ENCODE measurements at places on chromosomes 2 and 18. TPM values are rescaled to one million over a fixed set of nuclear protein-coding genes. Genes with fewer than 3 reads are reported as not detected.

CIDEA gene
- total RNA-seq = 5.1 TPM

PPP1R1C gene
- total RNA-seq = not detected

DNA sequence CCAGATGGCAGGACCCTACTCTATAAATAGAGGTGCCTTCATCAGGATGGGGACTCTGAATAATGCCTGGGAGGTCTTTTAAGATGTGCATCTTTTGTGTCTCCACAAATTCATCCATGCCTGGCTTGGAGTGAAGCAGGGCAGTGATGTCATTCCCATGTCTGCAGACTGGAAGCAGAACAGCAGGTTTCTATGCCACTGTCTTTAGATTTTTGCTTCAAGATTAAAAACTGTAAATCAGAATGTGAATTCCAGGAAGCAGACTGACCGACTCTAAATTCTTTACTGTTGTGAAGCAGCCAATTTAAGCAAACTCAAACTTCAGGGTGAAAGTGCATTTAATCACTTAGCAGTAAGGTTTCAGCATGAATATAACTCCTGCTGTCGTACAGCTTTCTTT lies 159.3 kb downstream of the SCG2 start:
- no peak for ATAC-seq

DNA sequence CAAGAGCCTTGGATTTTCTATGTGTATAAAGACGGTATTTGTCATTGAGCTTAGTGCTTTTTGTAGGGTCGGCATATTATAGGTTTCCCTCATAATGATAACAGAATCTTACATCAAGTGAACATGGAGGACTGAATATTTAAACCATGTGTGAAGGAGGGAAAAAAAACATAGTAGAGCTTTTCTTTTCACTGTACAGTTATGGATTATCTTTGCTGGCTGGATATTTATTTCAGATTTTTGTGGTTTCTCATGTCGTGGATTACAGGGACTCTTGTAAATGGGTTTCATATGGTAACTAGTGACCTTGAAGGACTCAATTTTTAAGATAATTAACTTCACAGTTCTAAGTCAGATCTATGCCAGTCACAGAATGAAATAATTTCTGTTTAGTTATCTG lies 330.2 kb upstream of the NRP2 start:
- no peak for ATAC-seq

- ATAC-seq = peak; percentile 53
Observed at GRCh38 chr2:28137221-28137620, 246.7 kb downstream of the BABAM2 start.

REG1B gene
- total RNA-seq = not detected

- ATAC-seq = no peak
Observed at GRCh38 chr2:223740679-223741078, 96.7 kb downstream of the AP1S3 start.

DNA sequence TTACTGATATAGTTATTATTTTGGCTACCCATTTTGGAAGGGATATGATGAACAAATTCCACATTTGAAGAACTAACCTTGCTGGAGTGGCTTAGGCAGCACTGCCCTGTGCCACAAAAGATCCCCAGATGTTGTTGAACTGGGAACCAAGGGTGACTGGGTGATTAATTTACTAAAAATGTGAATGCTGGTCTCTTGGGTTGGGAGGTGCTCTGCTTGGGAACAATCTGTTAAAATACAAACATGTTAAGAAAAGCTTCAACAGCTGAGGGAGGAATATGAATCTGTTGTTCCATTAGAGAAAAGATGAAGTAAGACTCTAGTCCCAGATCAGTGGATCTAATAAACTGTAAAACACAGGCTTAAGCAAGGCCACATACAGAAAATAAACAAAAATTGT lies 1860.1 kb downstream of the SUCLG1 start:
- ATAC-seq = no peak

TMEM150A gene
- total RNA-seq = 26.9 TPM

DNA sequence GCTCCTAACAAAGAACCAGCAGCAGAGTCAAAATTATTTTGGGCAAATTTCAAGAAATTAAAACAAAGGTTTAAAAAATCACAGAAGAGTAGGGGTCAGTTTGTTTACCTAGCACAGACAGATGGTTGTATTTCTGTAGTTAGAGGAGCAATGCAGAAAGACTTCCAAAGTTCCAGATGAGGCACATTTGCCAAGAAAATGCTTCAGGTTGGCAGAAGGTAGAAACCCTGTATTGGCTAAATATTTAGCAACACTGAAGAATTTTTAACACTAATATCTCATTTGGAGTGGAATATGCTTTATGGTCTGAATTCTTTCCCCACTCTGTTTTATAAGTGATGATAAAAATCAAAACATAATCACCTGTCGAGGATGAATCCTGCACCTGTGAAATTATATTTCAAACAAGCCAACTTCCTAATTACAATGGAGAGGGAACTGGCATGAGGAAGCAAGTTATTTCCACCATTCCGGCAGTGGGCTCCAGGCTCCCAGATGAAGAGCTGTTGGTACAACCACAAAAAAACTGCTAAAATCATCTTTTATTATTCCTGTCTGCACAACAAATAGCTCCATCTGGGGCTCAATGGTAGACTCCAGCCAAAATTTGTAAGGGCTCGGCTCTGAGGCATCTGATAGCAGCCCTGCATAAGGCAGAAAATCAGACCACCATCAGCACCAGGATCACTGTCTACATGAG lies 286.5 kb upstream of the REV1 start:
- ATAC-seq = no peak

DNA sequence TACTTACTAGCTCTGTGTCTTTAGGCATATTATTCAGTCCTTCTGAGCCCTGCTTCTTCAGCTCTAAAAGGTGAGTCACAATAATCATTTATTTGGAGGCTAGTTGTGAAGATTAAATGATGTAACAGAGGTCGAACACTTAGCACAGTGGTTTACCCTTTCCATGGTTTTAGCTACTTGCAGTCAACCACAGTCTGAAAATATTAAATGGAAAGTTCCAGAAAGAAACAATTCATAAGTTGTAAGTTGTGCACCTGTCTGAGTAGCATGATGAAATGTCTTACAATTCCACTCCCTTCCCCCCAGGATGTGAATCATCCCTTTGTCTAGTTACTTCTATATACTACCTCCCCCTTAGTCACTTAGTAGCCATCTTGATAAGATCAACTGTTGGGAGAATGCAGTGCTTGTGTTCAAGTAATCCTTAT lies 217.6 kb upstream of the THUMPD2 start:
- ATAC-seq = no peak

GRCh38 chr2:29106256-29106655 lies 9.0 kb upstream of the CLIP4 start:
- ATAC-seq = no peak

- no peak for ATAC-seq
Observed at GRCh38 chr2:229601396-229601795, 113.0 kb downstream of the DNER start.

DNA sequence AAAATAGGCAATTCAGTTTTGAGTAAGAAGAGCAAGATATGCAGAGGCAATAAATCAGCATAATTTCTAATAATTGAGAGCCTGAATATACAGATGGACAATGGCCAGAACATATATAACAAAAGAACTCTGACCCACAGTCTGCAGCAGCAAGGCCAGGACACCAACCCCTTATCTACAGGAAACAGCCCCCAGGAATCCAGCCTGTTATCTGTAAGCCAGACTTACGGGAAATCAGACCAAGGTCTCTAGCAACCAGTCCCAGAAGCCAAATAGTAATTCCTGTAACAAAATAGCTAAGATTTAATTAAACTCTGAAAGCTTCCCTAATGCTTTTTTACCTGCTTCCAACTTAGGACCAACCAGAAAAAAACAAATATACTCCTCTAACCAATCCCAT lies 434.5 kb upstream of the GYPC start:
- no peak for ATAC-seq

DNA sequence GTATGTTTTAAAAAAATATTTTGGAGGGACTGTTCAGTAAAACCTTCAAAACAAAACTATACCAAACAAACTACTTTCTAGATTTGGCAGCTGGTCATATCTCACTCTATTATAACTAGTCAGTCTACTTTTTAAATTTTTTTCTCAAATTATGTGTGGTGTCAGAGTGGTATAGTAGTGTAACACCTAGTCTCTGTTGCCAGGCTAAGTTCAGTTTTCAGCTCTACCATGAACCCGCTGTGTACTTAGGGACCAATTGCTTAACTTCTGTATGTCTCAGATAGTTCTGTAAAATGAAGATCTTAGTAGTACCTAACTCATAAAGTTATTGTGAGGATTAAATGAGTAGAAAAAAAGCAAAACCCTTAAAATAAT lies 54.3 kb downstream of the GPD2 start:
- ATAC-seq = no peak

- no peak for ATAC-seq
Observed at GRCh38 chr2:217834744-217835513, 167.9 kb downstream of the TNS1 start.

DNA sequence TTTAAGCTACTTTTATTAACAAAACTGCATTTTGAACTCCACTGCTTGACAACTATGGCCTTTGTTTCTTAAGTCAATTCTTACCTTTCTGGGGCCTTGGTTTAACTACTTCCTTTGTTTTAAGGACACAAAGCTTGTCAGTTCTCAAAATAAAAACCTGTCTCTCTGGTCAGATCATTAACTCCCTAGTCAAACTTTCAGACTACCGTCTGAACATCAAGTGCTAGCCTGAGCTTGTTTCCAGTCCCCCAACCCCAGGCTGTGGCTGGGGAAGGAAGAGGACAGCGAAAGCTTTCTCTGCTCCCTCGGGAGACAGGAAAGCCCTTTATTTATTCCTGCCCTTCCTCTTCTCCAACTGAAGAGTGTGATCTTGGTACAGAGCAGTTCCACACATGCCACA lies 1.7 kb downstream of the SH3YL1 start:
- ATAC-seq = no peak

DNA sequence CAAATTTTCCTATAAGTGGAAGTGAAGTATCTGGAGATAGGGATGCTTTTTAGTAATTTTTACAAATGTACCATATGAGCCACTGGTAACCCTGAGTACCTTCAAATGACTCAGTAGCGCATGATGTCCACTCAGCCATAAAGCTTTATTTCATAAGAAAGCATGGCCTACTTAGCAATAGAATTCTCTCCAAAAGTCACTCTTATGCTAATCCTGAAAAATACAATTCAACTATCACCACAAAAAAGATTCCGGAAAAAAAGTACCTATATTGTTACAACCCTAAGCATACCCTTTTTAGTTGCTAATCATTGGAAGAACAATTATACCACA lies 732.2 kb downstream of the SOCS6 start:
- ATAC-seq = no peak

SRD5A2 gene
- total RNA-seq = not detected

DNA sequence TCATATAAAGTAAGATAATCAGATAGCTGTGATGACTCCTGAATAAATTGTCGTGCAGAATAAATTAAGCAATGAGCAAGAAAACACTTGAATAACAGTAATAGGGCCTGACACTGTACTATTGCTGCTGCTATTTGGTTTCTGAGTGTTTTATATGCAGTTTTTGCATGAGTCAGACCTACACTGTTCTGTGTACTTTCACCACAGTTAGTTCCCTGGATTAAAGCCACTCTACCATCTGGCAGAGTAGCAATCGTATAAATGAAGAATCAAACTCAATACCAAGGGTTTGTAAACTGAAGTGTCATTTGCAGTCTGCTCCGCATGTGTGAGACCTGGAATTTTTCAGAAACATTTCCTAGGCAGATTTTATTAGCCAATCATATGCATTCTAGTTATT lies 398.6 kb upstream of the CDH7 start:
- ATAC-seq = peak; percentile 68

DNA sequence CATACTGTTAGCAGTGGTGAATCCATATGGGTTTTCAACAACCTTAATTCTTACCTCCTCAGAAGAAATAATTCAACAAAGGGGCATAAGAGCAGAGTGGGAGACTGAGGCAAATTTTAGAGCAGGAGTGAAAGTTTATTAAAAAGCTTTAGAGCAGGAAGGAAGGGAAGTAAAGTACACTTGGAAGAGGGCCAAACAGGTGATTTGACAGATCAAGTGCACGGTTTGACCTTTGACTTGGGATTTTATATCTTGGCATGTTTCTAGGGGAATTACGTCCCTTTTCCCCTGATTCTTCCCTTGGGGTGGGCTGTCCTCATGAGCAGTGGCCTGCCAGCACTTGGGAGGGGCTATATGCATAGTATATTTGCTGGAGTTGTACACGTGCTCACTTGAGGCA lies 280.5 kb downstream of the MBD5 start:
- no peak for ATAC-seq

- ATAC-seq = no peak
Observed at GRCh38 chr2:96537734-96538486, 1.4 kb downstream of the ARID5A start.

DNA sequence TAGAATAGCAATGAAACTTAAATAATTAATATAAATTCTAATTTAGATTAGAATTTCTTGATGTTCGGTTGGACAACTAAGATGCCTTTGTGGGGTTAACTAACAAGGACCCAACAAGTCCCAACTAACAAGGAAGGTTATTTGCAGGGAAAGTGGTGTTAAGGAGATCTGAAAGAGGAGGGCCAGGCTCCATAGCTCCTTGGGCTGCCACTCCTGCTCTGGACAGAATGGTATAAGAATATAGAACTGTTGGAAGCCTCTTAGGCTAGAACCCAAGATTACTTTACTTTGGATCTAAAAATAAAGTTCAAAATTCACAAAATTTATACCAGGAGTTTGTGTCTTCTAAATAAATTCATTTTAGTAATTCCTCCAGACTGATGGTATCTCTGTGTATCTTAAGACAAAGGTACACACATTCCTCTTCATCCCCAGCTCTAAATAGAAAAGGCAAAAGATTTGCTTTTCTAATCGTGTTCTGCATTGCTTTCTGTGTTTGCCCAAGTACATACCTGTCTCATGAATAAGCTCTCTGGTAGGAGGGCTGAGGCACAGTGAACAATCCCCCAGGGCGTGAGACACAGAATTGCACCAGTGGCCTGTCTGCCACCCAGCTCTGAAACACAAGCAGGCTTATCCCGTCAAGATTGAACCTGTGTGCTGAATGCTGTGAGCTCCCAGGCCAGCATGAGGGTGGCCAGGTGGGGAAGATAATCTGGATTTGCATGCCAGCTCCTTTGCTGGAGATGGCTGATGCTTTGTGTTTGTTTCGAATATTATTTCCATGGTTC lies 176.0 kb downstream of the ACKR3 start:
- peak; percentile 58 for ATAC-seq

DNA sequence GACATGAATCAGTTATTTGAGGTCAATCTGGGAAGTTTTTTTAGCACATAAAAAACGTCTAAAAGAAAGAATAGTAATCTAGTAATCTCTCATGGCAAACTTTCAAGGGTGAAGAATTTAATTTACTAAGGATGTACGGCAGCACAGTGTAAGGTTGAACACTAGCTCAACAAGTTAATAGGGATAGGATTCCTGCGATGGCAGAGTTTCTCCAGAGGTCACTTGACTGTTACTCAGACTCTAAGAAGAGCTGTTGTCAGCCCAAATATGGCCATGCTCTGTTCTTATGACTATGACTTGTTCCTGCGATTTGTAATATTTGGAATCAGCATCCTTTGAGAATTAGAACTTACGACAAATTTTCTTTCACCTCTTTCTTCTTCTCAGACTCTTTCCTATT lies 553.3 kb upstream of the TNP1 start:
- peak; percentile 87 for ATAC-seq

C2orf66 gene
- 0.13 TPM for total RNA-seq

DNA sequence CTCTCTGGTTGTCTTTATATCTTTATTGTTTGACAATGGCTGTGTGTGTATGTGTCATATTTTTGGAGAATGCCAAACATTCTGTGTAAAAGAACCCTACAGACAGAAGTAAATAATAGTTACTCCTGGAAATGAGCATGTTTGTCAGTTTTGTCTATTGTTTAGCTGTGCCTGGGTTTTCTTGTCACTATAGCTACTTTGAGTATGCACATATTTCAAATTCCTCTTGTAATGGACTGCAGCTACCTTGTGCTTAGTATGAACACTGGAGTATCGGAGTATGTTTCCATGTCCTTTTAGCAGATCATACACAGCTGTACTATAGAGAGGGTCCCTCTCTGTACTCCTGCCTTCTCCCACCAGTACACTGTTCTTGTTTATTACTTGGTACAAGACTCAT lies 58.0 kb upstream of the DOCK10 start:
- ATAC-seq = no peak
